ENCODE measurements at places on chromosomes 2 and 18.

DNA sequence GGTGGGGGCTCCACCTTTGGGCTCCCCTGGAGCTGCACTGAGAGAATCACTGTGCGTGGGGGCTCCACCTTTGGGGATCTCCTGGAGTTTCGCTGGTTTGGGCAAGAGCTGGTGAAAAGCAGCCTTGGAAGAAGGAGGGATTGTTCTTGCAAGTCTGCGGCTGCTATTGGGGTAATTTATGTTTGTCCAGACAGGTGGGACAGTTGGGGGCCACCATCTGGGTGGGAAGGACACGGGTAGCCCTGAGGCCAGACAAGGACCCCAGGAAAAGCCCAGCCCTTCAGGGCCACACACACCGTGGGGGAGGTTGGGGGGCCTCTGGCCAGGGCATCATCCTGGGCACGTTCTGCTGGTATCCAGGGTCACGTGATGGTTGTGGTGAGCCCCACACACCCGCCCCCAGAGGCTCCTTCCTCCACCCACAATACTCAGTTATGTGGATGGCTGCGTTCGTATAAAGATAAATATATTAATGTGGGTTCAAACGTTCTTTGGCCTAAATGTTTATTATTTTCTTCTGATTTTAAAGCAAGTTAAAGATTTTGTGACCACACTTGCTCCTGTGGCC is 47.7 kb downstream of the TPO start:
- DNase-seq = no peak

GRCh38 chr18:23365602-23366001 is 87.5 kb upstream of the RIOK3 start:
- DNase-seq = no peak

DNA sequence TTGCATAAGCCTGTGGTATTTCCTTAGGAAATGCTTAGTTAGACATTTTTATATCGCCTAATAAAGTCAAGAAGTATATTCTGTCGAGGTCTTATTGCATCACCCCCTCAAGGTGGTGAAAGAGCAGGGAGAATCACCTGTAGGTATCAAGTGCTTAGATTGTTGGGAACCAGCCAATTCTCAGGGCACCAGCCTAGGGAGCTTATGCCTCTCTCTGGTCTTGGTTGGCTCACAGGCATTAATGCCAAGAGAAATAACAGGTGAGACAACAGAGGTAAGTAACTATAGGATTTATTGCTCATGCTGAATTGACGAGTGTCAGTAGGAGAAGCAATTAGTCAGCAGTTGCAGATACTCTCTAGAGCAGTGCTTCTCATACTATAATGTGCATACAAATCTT is 663.3 kb upstream of the ZNF804A start:
- no peak for DNase-seq

DNA sequence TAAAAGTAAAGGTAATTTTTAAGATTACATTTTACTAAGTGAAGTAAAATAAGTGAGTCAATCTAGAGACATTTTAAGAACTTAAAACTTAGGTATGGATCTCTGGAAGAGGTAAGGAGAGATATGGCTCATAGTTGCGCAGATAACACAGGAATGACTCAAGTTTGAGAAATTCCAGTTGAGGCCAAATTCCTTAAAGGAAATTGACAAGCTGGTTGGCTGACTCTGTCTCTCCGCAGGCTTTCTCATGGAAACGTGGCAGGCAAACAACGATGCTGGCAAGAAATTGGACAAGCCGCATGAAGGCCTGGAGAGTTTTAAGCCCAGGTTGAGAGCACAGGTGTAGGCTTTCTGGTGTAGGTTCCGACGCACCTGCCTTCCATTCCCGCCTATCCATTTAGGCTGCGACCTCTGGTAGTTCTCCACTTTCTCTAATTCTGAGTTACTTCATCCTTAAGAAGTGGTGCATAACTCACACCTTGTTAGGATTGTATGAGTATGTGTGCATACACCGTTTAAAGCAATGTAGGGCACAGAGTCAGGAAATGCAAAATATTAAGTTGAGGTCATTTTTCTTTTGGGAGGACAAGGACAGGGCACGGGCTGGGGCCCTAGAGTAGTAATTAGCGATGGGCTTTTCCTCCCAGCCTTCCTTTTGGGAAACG is 589 bp upstream of the DAW1 start:
- DNase-seq = peak; percentile 66

DNA sequence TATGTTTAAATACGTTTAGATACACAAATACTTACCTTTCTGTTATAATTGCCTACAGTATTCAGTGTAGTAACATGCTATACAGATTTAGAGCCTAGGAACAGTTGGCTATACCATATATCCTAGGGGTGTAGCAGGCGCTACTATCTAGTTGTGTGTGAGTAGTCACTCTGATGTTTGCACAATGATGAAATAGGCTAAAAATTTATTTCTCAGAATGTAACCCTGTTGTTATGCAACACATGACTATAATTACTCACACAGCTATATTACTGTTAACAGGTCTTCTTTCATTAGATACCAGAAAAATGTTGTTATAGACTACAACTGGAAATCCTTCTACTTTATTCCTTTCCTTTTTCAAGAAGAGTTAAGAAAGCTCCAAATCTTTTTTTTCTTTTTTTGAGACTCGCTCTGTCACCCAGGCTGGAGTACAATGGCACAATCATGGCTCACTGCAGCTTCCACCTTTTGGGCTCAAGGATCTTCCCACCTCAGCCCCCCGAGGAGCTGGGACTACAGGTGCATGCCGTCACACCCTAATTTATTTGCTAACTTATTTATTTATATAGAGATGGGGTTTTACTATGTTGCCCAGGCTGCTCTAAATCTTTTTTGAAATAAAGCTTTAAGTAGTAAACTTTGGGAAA is 48.5 kb downstream of the C2orf74 start:
- DNase-seq = no peak

GRCh38 chr18:22572341-22572740 is 154.6 kb upstream of the CTAGE1 start:
- DNase-seq = no peak

- peak; percentile 59 for DNase-seq
Observed at GRCh38 chr2:176126929-176127773, 2.4 kb upstream of the HOXD8 start.

DNA sequence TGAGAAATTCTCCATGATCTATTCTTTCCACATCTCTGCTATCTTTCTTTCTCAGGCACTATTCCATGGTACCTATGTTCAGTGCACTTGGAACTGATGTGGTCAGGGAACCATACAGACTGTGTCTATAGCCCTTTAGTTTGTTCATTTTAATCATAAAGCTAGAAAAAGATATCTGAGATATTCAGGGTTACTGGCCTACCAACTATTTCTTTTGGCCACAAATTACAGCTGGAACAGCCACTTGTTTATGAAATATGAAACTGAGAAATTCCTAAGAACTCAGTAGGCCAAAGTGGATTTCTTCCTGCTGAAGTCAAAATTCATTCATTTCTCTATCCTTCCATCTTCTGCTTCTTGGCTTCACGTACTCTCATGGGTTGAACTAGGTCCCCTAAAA is 22.8 kb upstream of the LYPD1 start:
- no peak for DNase-seq

DNA sequence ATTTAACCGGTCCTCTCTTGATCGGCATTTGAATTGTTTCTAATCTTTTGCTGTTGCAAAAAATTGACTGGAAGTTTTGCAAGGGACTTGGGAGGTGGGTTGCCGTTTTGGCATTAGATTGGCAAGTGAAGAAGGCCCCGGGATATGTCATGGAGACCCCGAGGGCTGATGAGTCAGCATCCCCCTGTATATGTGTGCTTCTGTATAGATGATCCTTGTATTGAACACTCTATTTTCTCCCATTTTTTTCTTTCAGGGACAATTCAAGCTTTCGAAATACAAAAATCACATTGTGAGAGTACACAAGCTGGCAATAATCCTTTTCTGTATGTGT is 30.1 kb downstream of the EIF4E2 start:
- DNase-seq = no peak

GRCh38 chr2:71863396-71863795 is 284.3 kb downstream of the CYP26B1 start:
- no peak for DNase-seq

Data from Daoy (cell line).